ENCODE measurements at places on chromosomes 1 and 21.

- DNase-seq, result no peak
Observed at GRCh38 chr1:80659161-80659560, 1141.6 kb upstream of the ADGRL2 start.

DNA sequence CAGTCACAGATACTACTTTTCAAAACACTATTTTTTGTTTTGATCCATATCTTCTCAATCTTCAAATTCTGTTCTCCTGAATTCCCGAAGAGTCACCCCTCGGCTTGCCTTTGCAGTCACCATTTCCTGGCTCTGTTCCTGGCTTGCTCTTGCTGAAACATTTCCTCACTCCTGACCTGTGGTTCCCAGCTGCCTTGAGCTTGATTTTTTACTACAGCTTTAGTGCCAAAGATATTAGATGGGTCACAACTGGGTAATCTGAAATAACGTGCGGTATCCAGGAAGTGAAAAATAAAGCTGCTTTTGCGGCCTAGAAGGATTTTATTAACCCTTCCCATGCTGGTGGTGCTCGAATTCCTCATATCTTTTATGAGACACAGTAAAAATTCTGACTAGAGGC, 318.8 kb downstream of the PCP4 start:
- no peak for DNase-seq

GRCh38 chr1:7726623-7727022, 44.5 kb upstream of the VAMP3 start:
- no peak for DNase-seq

- DNase-seq, result no peak
Observed at GRCh38 chr1:241440904-241441303, 78.7 kb downstream of the FH start.

DNA sequence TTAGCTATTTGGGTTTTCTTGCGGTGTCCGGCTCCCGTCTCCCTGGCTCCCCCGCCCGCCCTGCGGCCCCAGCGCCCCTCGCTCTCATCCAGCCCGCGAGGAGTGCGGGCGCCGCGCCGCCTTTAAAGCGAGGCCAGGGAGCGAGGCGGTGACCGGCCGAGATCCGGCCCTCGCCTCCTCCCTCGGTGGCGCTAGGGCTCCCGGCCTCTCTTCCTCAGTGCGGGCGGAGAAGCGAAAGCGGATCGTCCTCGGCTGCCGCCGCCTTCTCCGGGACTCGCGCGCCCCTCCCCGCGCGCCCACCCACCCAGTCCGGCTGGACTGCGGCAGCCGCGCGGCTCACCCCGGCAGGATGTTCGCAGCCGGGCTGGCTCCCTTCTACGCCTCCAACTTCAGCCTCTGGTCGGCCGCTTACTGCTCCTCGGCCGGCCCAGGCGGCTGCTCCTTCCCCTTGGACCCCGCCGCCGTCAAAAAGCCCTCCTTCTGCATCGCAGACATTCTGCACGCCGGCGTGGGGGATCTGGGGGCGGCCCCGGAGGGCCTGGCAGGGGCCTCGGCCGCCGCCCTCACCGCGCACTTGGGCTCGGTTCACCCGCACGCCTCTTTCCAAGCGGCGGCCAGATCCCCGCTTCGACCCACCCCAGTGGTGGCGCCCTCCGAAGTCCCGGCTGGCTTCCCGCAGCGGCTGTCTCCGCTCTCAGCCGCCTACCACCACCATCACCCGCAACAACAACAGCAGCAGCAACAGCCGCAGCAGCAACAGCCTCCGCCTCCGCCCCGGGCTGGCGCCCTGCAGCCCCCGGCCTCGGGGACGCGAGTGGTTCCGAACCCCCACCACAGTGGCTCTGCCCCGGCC, 492 bp downstream of the HLX start:
- no peak for DNase-seq
